ENCODE measurements at places on chromosomes 5 and 9.
A peak's percentile ranks its signal among the peaks of the same experiment; 100 is the strongest.

GRCh38 chr5:56498759-56499395 lies 265.7 kb upstream of the ANKRD55 start:
- DNase-seq = no peak

DNA sequence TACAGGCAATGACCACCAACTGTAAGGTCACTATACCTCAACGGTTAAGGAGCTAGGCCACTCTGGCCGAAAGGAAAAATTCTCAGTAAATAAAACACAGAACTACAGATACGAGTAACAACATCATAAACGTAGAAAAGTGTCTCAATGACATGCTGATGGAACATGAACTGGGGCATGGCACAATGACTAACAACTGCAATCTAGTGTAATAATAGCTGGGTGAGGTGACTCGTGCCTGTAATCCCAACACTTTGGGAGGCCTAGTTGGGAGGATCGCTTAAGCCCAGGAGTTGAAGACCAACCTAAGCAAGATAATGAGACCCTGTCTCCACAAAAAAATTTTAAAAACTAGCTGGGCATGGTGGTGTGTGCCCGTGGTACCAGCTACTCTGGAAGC lies 9.8 kb upstream of the RAPGEF6 start:
- DNase-seq = no peak

- no peak for DNase-seq
Measured at GRCh38 chr5:113224605-113225065, 210.2 kb downstream of the TSSK1B start.

DNA sequence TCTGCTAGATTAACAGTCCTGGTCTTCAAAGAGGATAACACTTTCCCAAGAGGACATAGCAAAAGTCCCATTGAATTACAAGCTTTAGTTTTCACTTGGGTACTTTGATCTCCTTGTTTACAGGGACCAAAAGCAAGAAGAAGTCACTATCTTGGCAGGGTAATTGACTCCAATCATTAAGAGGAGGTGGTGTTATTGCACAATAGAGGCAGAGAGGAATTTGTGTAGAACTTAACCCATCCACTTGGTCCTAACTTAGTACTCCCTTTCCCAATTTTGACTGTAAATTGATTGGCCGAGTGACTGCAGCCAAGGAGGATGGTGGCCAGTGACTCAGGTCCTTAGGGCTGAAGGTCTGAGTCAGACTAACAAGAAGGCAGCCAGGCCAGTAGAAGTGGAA lies 9.3 kb upstream of the TRPC7 start:
- no peak for DNase-seq

DNA sequence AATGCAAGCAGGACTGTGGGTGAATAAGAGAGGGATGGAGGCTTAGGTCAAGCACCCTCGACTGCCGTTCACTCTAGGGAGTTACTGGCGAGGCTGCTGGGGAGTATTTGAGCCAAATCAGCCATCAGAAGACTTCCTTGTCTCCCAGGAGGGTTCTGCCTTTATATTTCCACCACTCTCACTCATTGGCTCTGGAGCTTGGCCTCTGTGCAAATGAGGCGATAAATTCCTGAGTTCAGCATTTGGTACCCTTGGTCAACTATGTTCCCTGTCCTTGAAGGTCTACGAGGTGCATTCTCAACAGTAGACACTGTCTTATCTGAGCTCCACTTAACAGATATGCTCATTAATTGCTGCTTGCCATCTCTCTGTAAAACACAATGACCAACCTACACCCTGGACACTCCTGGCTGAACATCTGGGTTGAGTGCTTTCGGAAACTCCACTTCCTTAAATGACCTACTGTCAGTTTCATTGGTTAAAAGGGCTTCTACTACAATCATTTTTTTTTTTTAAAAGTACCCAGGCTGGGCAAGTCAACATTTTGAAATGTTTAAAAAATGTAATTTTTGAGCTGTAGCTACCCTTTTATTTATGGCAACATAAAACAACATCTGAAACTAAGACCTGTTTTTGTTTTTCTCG lies 153.2 kb downstream of the NTRK2 start:
- no peak for DNase-seq

DNA sequence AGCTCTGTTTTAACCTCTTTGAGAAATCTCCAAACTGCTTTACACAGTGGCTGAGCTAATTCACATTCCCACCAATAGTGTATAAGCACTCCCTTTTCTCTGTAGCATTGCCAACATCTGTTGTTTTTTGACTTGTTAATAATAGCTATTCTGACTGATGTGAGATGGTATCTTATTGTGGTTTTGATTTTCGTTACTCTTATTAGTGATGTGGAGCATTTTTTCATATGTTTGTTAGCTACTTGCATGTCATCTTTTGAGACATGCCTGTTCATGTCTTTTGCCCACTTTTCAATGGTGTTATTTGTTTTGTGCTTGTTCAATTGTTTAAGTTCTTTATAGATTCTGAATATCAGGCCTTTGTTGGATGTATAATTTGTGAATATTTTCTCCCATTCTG lies 225.2 kb upstream of the TRPC7 start:
- DNase-seq = no peak

DNA sequence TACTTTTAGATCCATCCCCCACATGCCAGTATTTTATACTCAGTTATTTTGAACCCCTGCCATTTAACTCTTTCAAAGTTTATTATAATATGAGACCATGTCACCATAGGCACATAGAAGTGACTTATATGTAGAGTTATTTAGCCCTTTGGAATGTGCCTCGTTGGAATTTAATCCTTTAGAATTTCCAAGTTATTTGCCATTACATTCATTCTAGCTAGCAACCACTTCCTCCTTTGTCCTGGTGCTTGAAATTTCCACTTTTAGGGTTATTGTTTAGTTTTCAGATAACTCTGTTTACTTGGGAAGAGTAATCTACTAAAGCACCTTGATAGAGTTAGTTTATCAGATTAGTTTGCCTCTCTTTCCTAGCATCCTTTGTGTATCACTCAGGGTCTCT lies 82.8 kb upstream of the TLE1 start:
- DNase-seq = no peak

DNA sequence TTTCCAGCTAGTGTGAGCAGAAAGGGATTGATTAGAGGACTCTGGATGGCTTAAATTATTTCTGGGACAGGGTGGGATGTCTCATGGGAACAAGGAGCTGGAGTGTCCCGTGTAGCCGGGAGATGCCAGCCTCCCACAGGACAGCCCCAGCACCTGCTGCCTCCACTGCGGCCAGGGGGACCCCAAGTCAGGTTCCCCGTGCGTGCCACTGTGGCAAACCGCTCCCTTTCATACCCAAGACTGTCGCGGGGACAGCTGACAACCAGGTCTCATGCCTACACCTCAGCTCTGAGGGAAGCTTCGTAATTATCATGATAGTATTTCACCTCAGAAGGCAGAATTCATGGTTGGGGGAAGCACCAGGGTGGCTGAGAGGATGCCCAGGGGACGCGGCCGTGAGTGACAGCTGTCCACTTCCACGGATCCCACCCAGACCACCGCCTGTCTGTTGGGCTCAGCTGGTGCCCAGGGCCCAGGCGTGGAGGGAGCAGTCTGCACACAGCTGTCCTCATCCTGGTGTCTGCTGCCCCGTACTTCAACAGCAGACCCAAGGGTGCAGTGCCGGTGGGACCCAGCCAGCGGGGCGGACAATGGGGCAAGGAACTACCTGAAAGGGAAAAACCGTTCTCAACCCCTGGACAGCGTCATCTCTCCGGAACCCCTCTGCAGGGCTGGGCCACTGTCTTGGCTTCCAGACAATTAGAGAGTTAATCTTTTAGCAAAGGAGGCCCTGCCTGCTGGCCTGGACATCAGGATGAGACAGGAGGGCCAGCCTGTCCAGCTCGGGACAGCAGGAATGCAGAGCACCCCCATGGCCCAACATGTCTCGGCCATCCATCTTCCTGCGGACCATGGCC lies 166.9 kb downstream of the OLFM1 start:
- no peak for DNase-seq

DNA sequence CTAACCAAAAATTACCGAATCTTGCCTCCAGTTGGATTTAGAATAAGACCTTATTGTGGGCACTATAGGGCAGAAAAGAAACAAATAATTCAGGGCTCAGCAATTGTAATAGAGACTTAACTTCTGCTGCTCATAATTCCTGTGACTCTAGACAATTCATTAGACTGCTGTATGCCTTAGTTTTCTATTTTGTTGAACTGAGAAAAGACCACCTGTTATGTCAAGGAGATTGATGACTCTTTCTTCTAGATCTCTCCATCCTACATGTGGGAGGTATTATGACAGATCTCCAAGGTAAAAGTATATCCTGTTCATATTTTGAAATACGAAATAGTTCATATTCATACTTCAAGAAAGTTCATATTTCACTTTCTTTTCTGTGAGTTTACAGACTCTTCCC lies 605.1 kb downstream of the PSAT1 start:
- no peak for DNase-seq

- no peak for DNase-seq
Measured at GRCh38 chr9:133067006-133067405, 5.2 kb downstream of the CEL start.

DNA sequence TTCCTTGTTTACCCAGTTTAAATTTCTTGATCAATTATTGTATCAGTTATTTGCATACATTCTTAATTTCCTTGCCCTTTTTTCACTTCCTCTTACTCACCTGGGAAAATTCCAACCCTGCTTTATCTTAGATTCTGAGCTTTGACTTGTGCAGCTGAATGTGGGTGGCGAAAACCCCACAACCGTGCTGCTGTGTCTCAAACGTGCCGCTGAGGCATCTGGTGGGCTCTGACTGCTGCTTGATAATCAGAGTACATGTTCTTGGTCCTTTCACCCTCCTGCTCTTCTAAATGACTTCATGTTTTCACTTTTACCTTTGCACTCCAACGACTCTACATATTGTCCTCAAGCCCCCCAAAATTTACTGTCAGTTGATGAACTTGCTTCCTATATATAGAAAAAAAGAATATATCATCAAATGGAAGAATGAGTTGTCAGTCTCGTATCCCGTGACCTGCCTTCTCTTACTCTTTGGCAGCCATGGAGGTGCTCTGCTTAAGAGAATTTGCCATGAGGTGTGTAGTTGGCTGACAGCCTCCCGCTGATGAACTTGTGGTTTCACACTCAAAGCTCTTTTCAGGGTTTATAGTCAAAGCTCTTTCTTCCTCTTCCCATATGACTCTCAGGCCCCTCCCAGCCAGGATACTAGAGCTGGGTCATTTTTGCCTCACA lies 14.0 kb upstream of the JAK2 start:
- DNase-seq = no peak

DNA sequence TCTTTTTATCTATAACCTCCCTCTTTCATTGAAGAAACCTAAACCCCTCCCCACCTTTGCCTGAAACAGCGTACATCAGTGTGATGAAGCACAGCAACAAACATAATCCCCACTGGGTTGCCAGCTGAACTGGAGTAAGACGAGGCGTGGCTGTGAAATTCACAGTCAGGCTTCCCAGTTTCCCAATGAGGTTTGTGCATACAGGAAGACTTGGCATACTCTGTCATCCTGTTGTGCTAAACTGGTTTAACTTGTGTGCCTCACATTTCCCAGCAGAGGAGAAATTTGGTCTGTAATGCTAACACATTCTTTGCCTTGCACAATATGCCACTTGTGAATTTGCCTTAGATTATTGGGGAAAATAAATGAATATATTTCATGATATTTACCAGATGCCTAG lies 121.5 kb downstream of the SV2C start:
- DNase-seq = no peak

- DNase-seq = no peak
Measured at GRCh38 chr9:38018241-38018957, 50.6 kb downstream of the SHB start.

GRCh38 chr5:37668524-37669047 lies 171.3 kb downstream of the GDNF start:
- no peak for DNase-seq

GRCh38 chr5:45639040-45639439 lies 57.1 kb downstream of the HCN1 start:
- DNase-seq = no peak

- peak; percentile 38 for DNase-seq
Measured at GRCh38 chr9:133371261-133371711, 4.6 kb downstream of the SURF4 start.

GRCh38 chr5:69492391-69492922 lies at the start of gene OCLN:
OCLN (plus strand) TSS chr5:69492790; CDS start chr5:69504245, 11,455 bp downstream.
- no peak for DNase-seq
